Cortex of kidney (tissue), 1 donor: ENCODE measurements at places on chromosomes 4 and X.

GRCh38 chr4:185567381-185568376, 32.4 kb upstream of the PDLIM3 start:
- no peak for DNase-seq

DNA sequence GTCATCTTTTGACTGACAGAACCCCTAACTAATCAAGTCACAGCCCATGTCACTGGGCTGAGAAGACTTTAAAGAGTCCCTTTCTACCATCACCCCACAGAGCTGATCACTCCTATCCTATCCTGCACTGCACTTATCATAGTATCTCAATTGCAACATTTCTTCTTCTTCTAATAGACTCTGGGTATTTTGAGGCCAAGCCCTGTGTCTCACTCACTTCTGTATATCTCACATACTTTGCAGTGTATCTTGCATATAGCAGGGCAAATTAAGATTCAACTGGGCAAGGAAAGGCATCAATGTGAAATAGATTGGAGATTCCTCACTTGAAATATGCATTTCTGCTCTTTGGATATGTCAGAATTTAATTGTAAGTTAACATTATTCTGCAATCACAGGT, 531.5 kb upstream of the SLIT2 start:
- DNase-seq = no peak

- DNase-seq = no peak
Measured at GRCh38 chrX:15869695-15870094, 15.1 kb upstream of the AP1S2 start.

DNA sequence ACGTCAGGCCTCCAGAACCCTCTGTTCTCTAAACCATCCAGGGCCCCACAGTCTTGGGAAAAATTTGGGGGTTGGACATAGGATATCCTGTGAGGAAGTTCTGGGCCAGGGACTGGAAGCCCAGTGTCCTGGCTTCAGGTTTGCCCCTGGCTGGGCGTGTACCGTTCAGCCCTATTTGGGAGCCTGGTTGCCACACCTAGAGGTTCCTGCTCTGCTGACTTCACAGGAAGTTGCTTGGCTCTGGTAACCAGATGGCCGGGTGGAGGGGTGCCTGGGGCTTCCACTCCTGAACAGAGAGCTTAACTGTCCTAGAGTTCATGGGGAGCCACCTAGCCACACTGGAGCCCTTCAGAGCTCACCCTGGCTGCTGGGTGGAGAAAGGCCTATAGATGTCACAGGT, 1.1 kb downstream of the TAFAZZIN start:
- no peak for DNase-seq

DNA sequence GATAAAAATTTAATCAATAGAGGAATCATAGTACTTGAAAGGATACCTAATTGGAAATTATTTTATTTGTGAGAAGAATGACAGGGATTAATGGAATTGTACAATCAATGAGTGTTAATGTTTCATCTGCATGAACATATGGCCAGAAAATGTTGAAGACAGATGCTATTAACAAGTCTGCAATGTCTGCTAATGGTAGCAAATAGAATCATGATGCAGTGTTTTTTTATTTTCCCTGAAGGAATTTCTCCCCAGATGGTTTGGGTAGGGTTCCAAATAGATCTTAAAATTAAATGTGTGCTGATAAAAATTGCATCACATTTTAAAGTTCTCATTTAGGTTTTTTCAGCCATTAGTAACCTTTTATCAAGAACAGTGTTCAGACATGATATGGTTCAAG, 291.3 kb upstream of the TRAM1L1 start:
- no peak for DNase-seq

DNA sequence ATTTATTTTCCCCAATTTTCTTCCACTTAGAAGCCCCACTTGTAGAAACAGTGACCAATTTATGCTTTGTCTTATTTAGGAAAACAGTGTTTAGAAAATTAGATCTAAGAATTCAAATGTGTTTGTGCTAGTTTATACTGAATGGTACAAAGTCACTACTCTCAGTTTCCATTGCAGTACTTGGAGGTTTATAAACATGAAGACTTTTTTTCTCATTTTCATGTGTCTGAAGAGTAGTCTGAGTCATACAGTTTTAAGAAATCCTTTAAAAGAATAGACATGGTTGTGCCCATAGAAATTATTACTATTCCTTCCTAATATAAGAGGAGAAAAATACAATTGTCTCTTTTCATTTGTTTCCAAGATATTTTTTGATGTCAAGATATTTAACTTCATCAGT, 458.7 kb downstream of the NAF1 start:
- no peak for DNase-seq

DNA sequence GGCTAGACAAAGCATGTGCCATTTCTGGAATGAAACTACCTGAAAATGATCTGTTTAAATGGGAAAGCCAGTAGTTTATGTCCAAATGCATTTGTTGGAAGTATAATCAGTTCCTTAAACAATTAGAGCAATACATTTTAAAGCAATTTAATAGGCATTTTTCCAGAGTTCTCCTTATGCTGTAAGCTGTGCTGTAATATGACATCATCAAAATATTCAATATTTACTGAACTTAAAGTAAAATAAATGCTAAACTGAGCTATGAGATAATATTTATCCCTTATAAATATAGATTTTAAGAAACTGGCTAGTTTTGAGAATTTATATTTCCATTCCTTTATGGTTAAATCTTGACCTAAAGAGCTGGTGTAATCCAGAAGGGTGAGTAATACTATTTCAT, 7.9 kb downstream of the SLC4A4 start:
- no peak for DNase-seq

DNA sequence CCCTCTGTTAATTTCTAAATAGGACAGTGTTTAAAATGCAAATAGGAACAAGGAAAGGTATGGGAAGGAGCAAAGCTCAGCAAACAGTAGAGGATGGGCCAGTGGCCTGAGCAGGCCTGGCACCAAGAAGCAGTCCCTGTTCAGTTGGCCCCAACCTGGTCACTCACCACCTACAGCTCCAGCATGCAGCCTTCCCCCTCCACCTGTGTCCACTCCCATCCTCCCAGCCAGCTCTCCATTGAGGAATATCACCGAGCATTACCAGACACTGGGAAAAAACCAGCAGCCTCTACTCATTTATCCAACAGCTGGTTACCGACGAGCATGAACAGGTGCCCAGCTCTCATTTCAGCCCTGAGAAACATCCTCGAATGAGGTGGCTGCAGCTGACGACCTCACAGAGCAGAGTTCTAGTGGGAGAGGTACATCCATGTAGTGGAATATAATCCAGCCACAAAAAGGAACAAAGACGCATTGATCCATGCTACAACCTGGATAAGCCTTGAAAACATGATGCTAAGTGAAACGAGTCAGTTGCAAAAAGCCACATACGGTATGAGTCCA, 25.6 kb downstream of the CD99L2 start:
- DNase-seq = no peak

GRCh38 chr4:86615501-86615900, 21.4 kb downstream of the PTPN13 start:
- DNase-seq = no peak

DNA sequence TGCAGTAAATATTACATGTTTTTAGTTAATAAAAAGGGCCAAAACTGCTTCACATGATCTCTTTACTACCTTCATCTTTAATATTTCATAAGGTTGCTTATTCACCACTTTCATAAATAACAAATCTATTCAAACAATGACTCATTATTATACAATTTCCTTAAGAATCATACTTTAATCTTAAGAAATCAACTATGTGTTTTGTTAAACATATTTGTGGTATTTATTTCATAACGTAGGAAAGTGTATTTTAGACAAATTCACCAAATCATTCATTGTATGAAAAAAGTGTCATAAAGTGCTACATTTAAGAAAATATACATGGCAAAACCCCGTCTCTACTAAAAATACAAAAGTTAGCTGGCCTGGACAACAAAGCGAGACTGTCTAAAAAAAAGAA, 150.5 kb upstream of the RXFP1 start:
- DNase-seq = no peak

DNA sequence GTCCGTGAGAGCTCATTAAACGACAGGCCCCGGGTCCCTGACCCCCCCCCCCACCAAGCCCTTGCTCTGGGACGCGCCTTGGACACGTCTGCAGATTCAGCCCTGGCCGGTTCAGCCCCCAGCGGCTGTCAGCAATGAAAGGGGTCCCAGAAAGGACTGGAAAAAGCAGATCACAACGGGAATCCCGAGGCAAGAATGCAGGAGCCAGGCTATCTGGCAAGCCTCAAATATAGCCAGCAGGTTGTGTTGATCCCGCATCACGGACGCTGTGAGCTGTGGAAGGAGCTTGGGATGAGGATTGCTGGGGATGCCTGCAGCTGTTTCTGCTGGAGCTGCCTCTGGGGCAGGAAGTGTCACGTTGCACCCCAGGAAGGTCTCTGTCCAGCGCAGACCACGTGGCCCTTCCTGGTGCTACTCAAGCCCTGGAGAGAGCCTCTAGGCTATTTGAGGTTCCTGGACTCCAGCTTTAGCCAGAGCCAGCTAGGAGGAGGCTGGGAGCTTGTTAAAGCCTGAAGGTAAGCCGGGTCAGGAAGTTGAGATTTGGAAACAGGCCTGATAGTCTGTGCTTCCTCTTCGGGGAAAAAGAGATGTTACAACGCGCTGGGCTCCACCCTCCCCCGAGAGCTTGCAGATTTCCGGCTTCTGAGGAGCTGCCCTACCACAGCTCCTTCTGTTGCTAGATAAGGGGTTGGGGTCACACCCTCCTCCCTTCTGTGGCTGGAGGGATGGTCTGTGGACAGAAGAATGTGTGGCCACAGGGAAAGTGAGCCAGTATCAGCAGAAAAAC, 19.3 kb upstream of the CSF2RA start:
- DNase-seq = no peak

- no peak for DNase-seq
Measured at GRCh38 chrX:52352551-52352950, 16.3 kb upstream of the XAGE2 start.

DNA sequence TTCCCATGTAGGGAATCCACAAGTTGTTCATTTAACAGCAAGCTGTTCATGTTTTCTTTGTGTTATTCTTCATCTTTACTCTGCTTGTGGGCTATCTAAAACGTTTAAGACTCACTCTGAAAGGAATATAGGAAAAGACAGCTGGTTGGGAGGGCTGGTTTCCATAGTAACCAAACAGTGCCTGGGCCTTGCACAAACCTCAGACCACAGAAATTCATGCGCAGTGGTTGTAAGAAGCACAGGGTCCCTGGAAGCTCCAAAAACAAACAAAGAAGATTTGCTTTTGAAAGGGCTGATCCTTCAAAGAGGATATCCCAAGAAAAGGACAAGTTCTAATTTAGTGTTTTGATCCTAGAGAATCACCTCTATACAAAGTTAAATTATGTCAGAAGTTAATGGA, 7.8 kb downstream of the SERTM2 start:
- no peak for DNase-seq

DNA sequence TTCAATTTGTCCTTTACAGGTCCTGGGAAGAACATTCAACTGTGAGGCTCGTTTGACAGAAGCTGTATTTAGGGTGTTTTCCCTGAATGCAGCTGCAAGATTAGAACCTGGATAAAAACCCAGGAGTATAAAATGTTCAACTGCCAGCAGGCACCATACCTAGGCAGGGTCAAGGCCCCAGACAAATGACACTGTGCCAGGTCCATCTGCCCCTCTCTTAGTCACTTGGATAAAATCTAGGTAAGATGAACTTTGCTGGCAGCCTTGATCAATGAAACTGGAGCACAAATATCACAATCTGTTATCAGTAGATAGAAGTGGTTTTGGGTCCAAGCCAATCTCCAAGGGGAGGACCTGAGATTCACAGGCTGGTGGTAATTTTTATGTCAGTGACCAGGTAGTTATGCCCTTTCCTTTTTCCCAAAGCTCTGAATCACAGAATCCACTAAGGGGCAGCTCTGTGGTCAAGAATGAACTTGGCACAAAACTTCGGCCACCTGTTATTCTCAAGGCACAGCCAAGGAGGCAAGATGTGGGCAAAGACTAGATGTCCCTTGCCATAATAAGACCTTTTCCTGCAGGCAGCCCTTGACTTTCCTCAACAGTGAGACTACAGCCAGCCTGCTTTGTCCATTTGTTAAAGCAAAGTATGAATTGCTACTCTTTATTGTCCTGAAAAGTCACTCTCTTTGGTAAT, 501.0 kb downstream of the PPARGC1A start:
- DNase-seq = no peak

GRCh38 chr4:147547314-147548056, 66.6 kb downstream of the EDNRA start:
- DNase-seq = no peak

DNA sequence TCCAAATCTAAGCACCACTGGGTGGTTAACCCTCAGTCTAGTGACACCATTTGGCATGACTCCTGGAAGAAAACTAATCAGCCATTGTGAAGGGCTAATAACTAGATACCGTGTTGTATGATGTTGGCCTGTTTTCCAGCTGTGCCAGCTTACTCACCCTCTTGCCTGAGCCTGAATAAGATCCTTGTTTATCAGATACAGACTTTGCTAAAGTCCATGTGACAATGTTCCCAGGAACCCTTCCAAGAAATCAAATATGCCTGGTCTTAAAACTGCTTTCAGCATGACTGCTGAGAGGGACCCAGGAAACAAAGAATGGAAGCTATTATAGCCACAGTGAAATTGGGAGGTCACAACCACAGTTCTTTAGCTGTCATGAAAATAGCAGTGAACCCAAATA, 640.8 kb upstream of the INTU start:
- no peak for DNase-seq

DNA sequence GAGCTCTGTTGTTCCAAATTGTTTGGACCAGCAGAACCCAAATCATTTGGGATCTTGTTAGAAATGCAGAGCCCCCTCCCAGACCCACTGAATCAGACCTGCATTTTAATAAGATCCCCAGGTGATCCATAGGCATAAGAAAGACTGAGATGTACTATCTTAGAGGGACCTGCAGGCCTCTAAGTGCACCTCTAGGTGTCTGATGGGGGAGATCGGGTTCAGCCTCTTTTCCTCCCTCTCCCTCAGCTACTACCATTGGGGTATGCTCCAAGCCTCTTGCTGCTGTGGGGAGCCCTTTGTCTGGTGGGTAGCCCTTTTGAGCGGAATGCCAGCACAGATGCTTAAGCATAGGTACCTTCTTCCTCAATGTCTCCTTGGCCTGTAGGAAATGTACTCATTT, 63.8 kb upstream of the RPS6KA3 start:
- DNase-seq = no peak

DNA sequence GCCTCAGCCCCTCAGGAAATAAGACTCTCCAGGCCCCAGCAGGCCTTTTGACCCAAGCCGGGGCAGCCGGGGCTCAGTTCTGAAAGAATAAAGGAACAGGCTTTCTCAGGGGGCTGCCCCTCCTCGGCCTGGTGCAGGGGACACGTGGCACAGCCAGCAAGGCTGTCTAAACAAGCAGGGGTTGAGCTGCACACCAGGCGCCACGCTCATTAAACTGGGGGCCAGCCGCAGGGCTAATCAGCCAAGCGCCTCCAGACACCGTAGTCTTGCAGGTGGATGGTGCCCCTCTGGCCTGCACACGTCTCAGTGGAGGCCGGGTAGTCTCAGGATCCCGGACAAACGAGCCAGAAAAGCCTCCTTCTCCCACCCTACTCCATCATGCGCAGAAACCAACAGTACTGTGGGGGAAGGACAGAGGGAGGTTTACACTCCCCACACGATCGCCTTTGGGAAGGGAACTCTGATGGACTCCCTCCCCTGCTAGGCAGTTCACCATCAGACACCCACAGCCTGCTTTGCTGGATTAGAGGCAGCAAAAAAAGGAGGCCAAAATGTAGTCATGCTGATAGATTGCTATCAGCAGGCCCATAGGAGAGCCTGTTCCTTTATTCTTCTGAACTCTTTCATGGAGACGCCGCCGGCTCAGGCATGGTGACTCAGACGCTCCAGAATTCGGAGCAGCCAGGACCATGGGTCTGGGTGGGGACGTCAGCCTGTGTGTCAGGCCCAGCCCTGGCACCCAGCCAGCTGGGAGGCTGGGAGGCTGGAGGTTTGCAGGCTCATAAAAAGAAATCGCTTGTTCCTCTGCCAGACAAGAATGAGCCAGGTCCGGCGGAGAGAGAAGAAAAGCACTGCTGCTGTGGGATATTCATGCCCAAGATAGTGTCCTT, 342.4 kb downstream of the BCOR start:
- DNase-seq = no peak
